ENCODE measurements at places on chromosomes 16 and 17. TPM values are rescaled to one million over a fixed set of nuclear protein-coding genes. Genes with fewer than 3 reads are reported as not detected.

Gene MYADML2
- not detected for total RNA-seq

Gene AOC3
- not detected for total RNA-seq

DNA sequence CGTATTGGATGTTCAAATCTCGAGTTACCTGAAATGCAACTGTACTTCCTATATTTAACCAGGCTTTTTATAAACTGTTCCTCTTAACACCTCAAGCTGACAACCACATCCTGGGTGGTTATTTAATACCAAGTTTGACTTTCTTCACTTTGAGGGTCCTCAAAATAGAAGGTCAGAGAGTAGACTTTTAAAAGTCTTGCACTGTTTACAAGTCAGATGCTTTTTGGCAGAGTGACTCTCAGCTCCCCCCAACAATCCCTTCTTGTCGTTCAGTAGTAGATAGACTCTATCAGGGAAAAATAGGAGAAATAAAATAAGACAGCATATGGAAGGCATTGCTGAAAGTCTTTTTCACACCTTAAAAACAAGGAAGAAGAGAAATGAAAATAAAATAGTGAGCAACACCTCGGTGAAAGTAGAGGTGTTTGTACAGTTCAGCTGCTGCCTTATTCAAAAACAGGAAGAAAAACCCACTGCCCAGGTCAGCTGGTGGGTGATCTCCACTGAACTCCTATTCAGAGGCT is 650.4 kb downstream of the WWOX start:
- no peak overlapping the region for H3K4me3 ChIP-seq
- DNase-seq: no peak
- no peaks in the 10 kb centered on the region for H3K27me3 ChIP-seq
- H3K27ac ChIP-seq: no peak overlapping the region
- no peaks in the 10 kb centered on the region for H3K4me1 ChIP-seq

GRCh38 chr16:2749936-2750335 is 2.5 kb upstream of the SRRM2 start:
- H3K4me3 ChIP-seq: no peak overlapping the region
- peaks cover 7% of the 10 kb centered on the region for H3K4me1 ChIP-seq
- no peak overlapping the region for H3K27ac ChIP-seq
- DNase-seq: no peak
- peaks cover 2% of the 10 kb centered on the region for H3K36me3 ChIP-seq

GRCh38 chr16:49019081-49019633 is 262.5 kb downstream of the CBLN1 start:
- peaks cover 4% of the 10 kb centered on the region for H3K4me1 ChIP-seq
- no peak overlapping the region for H3K4me3 ChIP-seq
- peak; percentile 27 for DNase-seq

DNA sequence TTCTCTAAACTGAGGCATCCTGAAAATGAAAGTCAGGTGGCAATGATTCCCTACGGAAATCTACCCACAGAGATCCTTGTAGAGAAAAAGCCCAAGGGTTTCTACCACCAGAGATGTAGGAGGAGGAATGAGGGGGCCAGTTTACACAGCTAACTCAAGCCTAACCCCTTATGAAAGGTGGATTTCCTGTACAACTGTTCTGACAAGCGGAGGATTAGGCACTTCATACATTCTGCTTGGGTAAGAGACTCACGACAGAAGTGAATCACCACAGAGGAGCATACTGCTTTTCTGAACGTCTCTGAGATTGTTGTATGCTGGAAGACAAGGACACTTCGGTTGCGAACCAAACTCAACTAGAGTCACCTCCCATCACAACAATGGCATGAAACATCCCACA is 72.7 kb downstream of the SMG6 start:
- no peak overlapping the region for H3K4me3 ChIP-seq
- peak; percentile 71 for DNase-seq
- H3K4me1 ChIP-seq: peaks cover 28% of the 10 kb centered on the region

DNA sequence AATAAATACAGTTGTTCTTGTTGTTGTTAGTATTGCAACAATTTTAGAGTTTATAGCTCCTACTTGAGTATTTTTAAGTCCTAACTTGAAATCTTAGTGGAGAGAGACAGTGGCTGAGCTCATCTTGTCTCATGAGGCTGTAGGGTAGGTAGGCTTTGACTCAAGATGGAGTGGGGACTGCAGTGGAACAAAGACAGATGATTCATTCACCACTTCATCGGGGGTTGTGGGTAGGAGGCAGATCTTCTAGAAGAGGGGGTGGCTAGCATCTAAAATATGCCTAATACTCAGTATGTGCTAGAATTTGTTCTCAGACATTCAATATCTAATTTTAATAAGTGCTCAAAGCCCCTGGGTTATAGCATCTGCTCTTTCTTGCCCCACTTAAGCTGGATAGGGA is 13.1 kb upstream of the MMD start:
- H3K4me3 ChIP-seq: no peak overlapping the region
- peaks cover 18% of the 10 kb centered on the region for H3K4me1 ChIP-seq
- no peaks in the 10 kb centered on the region for H3K36me3 ChIP-seq
- peak overlapping the region; percentile 17 for H3K27ac ChIP-seq

GRCh38 chr16:87138316-87138715 is 178.9 kb downstream of the C16orf95 start:
- no peaks in the 10 kb centered on the region for H3K4me1 ChIP-seq
- H3K27me3 ChIP-seq: peaks cover 33% of the 10 kb centered on the region
- DNase-seq: no peak
- H3K36me3 ChIP-seq: no peaks in the 10 kb centered on the region
- no peak overlapping the region for H3K27ac ChIP-seq
- no peak overlapping the region for H3K4me3 ChIP-seq
